Heart right ventricle (tissue), 16 donors: ENCODE measurements at places on chromosomes 3 and 15. TPM values are rescaled to one million over a fixed set of nuclear protein-coding genes. Genes with fewer than 3 reads are reported as not detected.
A peak's percentile ranks its signal among the peaks of the same experiment; 100 is the strongest.

DNA sequence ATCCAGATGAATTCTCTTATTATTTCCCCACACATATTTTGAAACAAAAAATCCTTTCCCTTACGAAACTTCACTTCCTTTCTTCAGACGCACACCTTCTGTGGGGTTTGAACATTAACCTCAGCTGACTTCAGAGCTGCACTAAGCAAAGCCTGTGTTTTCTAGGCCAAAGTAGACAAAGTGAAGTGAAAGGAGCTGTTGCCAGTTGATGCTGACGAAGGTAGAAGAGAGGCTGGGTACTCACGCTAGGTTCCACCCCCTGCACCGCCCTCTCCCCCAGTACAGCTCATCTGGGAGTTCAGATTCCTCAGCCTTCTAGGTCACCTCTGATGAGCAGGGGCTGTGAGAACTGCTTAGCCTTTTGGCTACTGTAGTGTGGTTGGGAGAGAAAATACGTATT lies 24.1 kb downstream of the DUT start:
- DNase-seq: no peak
- H3K27me3 ChIP-seq: no peaks in the 10 kb centered on the region
- H3K36me3 ChIP-seq: no peaks in the 10 kb centered on the region
- H3K27ac ChIP-seq: no peak overlapping the region
- H3K4me1 ChIP-seq: no peaks in the 10 kb centered on the region

- no peaks in the 10 kb centered on the region for H3K27me3 ChIP-seq
- H3K4me1 ChIP-seq: no peaks in the 10 kb centered on the region
- no peak overlapping the region for H3K27ac ChIP-seq
- H3K36me3 ChIP-seq: no peaks in the 10 kb centered on the region
- no peak overlapping the region for H3K4me3 ChIP-seq
- no peak for DNase-seq
Measured at GRCh38 chr15:29438703-29439055, 169.1 kb upstream of the NSMCE3 start.

DNA sequence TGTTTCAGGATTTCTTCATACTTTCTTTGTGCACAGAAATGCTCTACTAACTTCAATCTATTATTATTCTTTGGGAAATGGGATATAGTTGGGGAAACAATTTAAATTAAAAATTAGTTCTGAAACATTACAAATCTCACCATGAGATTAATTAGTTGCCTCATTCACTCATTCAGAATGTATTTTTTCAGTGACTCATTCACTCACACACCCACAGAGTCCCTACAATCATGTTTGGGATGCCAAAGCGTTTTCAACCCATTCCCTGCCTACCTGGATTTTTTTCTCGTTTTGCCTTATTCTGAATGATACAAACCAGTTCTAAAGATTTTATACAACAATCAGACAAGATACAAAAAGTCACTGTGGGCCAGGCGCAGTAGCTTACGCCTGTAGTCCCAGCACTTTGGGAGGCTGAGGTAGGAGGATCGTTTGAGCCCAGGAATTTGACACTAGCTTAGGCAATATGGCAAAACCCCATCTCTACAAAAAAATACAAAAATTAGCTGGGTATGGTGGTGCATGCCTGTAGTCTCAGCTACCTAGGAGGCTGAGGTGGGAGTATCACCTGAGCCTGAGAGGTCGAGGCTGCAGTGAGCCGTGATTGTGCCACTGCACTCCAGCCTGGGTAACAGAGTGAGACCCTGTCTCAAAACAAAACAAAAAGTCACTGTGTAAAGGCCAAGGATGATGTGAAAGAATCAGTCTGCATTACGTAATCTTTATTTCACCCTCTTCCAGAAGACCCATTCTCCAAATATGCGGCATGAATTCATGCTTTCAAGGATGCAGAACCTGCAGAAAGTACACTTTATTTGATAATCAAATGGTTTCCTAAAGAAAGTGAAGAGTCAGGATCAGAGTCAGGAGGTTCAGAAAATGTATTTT lies 34.8 kb upstream of the ARHGEF3 start:
- DNase-seq: no peak
- no peaks in the 10 kb centered on the region for H3K27me3 ChIP-seq
- H3K4me1 ChIP-seq: no peaks in the 10 kb centered on the region
- H3K4me3 ChIP-seq: no peak overlapping the region

DNA sequence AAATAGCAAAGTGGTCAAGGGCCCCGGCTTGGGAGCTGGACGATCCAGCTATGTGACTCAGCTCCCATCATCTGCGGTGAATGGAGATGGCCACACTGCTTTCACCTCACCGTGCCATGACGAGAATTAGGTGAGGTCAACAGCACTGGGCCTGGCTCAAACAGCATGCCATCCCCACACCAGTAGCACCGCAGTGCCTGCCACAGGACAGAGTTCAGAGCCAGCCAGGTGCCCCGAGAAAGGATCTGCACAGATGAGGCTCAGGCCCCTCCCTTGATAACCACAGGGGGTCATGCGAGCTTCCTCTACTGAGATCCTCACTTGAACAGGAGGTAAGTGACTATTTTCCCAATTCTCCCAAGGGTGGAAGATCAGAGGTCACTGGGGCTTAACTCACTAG lies 29.4 kb downstream of the ZXDC start:
- no peak for DNase-seq
- no peaks in the 10 kb centered on the region for H3K27me3 ChIP-seq
- peaks cover 60% of the 10 kb centered on the region for H3K36me3 ChIP-seq
- no peaks in the 10 kb centered on the region for H3K4me1 ChIP-seq
- no peak overlapping the region for H3K4me3 ChIP-seq
- H3K27ac ChIP-seq: no peak overlapping the region

DNA sequence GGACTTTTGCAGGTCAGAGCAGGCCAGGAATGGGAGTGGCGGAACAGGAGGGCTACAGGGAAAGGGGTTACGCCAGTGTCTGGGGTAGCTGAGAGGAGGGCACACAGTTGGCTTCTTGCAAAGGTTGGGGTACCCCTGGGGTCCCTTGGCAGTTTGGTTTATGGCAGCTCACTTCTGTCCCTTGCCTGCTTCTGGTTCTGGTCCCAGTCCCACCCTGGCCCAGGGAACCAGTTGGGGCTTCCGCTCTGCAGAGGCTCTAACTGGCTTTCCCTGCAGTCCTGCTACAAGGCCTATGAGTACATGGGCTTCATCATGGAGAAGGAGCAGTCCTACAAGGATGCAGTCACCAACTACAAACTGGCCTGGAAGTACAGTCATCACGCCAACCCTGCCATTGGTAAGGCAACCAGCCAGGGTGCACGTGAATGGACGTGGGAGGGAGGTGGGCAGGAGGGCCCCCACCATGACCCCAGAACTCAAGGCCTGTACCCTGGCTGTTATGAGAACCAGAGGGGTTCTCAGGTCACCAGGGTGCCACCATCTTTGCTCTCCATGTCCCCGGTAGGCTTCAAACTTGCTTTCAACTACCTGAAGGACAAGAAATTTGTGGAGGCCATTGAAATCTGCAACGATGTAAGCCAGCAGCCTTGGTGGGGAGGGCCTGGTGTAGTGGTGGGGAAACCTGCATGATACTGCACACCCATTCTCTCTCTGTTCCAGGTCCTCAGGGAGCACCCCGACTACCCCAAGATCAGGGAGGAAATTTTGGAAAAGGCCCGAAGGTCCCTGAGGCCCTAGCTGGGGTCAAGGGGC lies 15.2 kb downstream of the CSRNP1 start:
- no peak overlapping the region for H3K27ac ChIP-seq
- H3K27me3 ChIP-seq: no peaks in the 10 kb centered on the region
- no peak for DNase-seq
- H3K36me3 ChIP-seq: peaks cover 9% of the 10 kb centered on the region
- H3K4me1 ChIP-seq: peaks cover 54% of the 10 kb centered on the region

- no peak within 1 kb of the TSS for H3K4me3 ChIP-seq
- no peak within 1 kb of the TSS for H3K27ac ChIP-seq
- H3K27me3 ChIP-seq: peaks cover 39% of the 10 kb centered on the region
- peaks cover 14% of the 10 kb centered on the region for H3K4me1 ChIP-seq
- DNase-seq: no peak
Measured at GRCh38 chr15:45114076-45114750, at the start of the genes DUOX2 and DUOXA2. TSS of gene DUOX2 (minus strand) at chr15:45114172. CDS start at chr15:45113411, 761 bp downstream. TSS of gene DUOXA2 (plus strand) at chr15:45114326. CDS start at chr15:45114606, 280 bp downstream.

DNA sequence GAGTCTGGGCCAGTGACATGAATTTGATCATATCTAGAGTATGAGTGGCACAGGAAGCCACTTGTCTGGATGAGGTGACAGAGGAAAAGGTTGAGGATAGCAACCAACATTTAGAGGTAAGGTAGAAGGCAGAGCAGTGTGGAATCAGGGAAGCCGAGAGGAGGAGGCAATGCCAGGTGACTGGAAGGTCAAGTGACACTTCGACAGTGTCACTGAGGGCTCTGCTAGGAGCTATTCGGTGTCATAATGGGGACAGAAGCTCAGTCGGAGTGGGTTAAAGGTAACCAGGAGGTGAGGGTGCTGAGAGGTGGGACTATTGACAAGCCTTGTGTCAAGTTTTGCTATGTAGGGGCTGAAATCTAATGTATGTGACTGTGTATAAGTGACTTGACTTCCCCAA lies 56.7 kb downstream of the IGF1R start:
- DNase-seq: no peak
- no peak overlapping the region for H3K4me3 ChIP-seq
- H3K36me3 ChIP-seq: no peaks in the 10 kb centered on the region
- H3K27ac ChIP-seq: peak overlapping the region; percentile 27
- peaks cover 53% of the 10 kb centered on the region for H3K4me1 ChIP-seq
- H3K27me3 ChIP-seq: no peaks in the 10 kb centered on the region

DNA sequence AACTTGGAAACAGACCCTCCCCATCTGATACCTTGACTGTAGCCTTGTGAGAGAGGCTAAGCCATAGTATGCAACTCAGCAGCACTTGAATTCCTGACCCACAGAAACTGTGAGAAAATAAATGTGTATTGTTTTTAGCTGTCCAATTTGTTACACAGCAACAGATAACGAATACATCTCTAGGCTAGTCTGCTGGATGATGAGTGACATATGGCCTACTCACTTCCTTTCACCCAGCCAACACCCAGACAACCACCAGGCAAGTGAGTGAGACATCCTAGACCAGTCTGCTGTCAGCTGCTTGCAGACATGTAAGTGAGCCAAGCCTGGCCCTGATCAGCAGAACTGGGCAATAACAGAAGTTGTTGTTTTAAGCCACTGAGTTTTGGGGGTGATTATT lies 19.2 kb upstream of the SMAD6 start:
- H3K36me3 ChIP-seq: no peaks in the 10 kb centered on the region
- no peak overlapping the region for H3K4me3 ChIP-seq
- no peak overlapping the region for H3K27ac ChIP-seq
- DNase-seq: no peak
- no peaks in the 10 kb centered on the region for H3K27me3 ChIP-seq

GRCh38 chr3:66396161-66396760 lies 104.6 kb downstream of the LRIG1 start:
- peaks cover 75% of the 10 kb centered on the region for H3K36me3 ChIP-seq
- H3K27ac ChIP-seq: no peak overlapping the region
- H3K4me3 ChIP-seq: no peak overlapping the region
- no peak for DNase-seq
- H3K4me1 ChIP-seq: peaks cover 16% of the 10 kb centered on the region

DNA sequence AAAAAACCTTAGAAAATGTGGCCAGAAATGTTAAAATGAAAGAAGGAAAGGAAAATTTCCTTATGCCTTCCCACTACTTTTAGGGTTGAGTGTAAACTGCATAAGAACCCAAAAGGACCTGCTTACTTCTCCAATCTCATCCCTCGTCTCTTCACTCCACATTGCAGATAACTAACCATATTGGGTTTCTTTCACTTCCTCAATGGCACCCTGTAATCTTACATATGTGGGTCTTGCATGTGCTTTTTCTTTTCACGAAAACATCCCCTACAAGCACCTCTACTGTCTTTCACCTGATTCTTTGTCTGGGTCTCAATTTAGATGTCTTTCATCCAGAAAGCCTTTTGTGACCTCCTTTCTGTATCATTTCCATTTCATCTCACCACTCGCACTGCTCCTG lies 23.1 kb downstream of the EOMES start:
- no peaks in the 10 kb centered on the region for H3K27me3 ChIP-seq
- H3K4me1 ChIP-seq: no peaks in the 10 kb centered on the region
- H3K36me3 ChIP-seq: no peaks in the 10 kb centered on the region
- no peak overlapping the region for H3K27ac ChIP-seq
- no peak overlapping the region for H3K4me3 ChIP-seq
- DNase-seq: no peak

DNA sequence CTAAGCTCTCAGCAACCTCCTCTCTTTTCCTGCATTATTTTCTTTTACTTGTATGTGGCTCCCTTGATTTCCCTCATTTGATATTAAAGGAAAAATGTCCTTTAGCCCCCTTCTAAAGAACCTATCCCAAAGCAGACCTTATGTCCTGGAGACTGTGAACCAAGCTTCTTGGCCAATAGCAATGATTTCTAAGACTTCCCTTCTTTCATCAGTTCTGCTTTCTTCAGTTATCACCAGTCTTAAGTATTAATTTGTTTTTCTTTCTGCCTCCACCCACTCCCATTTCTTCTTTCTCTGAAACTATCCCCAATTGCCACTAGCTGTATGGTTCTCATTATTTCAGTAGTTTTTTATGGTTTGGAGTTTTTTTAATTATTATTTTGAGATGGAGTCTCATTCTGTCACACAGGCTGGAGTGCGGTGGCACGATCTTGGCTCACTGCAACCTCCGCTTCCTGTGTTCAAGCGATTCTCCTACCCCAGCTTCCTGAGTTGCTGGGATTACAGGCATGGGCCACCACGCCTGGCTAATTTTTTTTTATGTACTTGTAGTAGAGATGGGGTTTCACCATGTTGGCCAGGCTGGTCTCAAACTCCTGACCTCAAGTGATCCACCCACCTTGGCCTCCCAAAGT lies 12.1 kb downstream of the TMOD3 start:
- H3K4me1 ChIP-seq: peaks cover 7% of the 10 kb centered on the region
- H3K4me3 ChIP-seq: no peak overlapping the region
- H3K27ac ChIP-seq: no peak overlapping the region
- no peaks in the 10 kb centered on the region for H3K27me3 ChIP-seq
- DNase-seq: no peak

DNA sequence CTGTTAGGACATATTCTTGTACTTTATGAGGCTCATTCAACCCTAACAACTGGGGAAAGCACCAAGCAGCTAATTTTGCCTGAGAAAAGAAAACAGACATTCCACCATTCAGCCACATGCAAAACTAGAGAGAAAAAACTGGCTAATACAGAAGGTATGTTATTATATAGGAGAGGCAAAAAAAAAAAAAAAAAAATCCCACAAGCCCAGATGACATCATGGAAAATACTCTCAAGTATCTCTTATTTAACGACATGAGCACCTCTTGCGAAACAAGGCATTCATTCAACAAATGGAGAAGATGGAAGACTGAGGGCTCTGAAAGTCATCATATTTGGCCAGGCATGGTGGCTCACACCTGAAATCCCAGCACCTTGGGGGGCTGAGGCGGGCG lies 61.5 kb downstream of the PRICKLE2 start:
- no peak overlapping the region for H3K4me3 ChIP-seq
- H3K36me3 ChIP-seq: no peaks in the 10 kb centered on the region
- peak overlapping the region; percentile 69 for H3K27ac ChIP-seq
- H3K4me1 ChIP-seq: peaks cover 31% of the 10 kb centered on the region

GRCh38 chr3:45644791-45645201 lies 44.4 kb upstream of the SACM1L start:
- H3K27me3 ChIP-seq: no peaks in the 10 kb centered on the region
- DNase-seq: no peak
- H3K36me3 ChIP-seq: peaks cover 21% of the 10 kb centered on the region
- H3K4me1 ChIP-seq: peaks cover 76% of the 10 kb centered on the region

- no peak for DNase-seq
- no peaks in the 10 kb centered on the region for H3K36me3 ChIP-seq
- peak overlapping the region; percentile 74 for H3K27ac ChIP-seq
- peaks cover 5% of the 10 kb centered on the region for H3K4me1 ChIP-seq
- H3K4me3 ChIP-seq: no peak overlapping the region
Measured at GRCh38 chr3:123700791-123701722, 116.2 kb upstream of the HACD2 start.

The POPDC2 gene
- 663 TPM for total RNA-seq

The GOLGA6L9 gene
- total RNA-seq: 1.1 TPM

The POTEB gene
- not detected for total RNA-seq

The CEP19 gene
- total RNA-seq: 0.93 TPM

The CHRM5 gene
- total RNA-seq: not detected

The ARGFX gene
- total RNA-seq: not detected
